Thoracic aorta (tissue), 2 donors: ENCODE measurements at places on chromosomes 13 and 19. TPM values are rescaled to one million over a fixed set of nuclear protein-coding genes. Genes with fewer than 3 reads are reported as not detected.

GRCh38 chr19:4374498-4375163 lies 25.7 kb downstream of the SH3GL1 start:
- no peaks in the 10 kb centered on the region for H3K36me3 ChIP-seq
- H3K4me1 ChIP-seq, result peaks cover 60% of the 10 kb centered on the region
- H3K4me3 ChIP-seq, result peak overlapping the region; percentile 38
- peak; percentile 74 for DNase-seq

DNA sequence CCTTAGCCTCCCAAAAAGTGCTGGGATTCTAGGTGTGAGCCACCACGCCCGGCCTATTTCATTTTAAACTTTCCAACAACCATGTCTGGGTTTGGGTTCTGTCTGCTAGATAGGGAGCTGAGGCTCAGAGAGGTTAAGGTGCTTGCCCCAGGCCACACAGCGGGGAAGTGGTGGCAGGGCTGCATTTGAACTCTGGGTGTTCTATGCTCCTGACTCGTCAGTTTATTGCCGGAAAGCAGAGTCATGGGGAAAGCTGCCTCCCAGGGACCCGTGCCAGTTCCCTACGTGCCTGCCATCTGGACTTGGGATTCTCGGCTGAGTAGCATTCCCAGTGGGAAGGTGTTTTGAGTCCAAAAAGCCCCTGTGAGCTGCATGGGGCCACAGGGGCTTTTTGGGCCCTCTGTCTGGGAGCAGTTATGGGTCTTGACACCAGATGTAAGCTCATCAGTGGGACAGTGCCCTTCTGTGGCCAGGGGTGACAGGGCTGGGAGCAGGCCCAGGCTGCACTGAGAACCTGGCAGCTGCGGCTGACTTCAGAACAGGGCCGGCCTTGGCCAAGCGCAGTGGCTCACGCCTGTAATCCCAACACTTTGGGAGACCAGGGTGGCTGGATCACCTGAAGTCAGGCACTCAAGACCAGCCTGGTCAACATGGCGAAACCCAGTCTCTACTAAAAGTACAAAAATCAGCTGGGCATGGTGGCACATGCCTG lies 10.9 kb downstream of the RFX1 start:
- H3K4me1 ChIP-seq, result peaks cover 6% of the 10 kb centered on the region
- peaks cover 10% of the 10 kb centered on the region for H3K36me3 ChIP-seq
- no peaks in the 10 kb centered on the region for H3K27me3 ChIP-seq
- no peak overlapping the region for H3K27ac ChIP-seq
- no peak overlapping the region for H3K4me3 ChIP-seq
- DNase-seq, result no peak

- no peaks in the 10 kb centered on the region for H3K27me3 ChIP-seq
- no peak overlapping the region for H3K4me3 ChIP-seq
- no peaks in the 10 kb centered on the region for H3K4me1 ChIP-seq
- H3K36me3 ChIP-seq, result peaks cover 35% of the 10 kb centered on the region
- DNase-seq, result no peak
Observed at GRCh38 chr13:45508776-45509175, 44.0 kb downstream of the COG3 start.

DNA sequence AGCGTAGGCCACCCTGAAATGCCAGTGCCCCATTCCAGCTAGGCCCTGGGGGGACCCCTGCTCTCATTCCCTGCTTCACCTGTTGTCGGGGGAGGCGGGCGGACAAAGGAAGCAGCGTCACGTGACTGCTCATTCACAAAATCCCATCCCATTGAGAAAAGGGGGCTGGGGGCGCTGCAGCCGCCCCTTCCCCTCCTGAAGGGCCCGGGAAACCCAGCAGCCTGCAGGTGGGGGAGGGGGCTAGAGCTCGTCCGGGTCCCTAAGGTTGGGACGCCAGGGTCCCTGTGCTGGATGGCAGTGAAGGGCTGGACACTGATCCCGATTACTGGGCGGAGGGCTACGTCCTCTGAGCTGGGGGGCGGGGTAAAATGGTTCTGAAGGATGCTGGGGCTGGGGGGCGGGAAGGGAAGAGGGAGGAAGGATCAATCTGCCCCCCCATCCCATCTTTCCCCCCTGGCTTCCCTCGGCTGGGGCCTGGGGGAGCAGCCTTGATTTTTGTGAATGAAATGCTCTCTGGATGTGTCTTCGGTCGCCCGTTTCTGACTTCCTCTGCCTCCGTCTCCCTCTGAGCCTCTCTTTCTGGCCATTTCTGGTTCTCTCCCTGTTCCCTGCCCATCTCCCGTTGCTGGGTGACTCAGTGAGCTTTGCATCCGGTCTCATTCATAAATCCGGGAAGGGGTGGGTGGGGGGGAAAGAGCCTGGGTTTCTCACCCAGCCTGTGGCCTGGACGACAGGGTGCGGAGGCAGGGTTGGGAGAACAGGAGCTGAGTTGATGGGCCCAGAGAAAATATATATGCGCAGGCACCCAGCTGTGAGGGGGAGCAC lies 816 bp downstream of the SPRED3 start:
- DNase-seq, result peak; percentile 46
- peak overlapping the region; percentile 84 for H3K27ac ChIP-seq
- no peaks in the 10 kb centered on the region for H3K36me3 ChIP-seq
- peaks cover 3% of the 10 kb centered on the region for H3K4me1 ChIP-seq

DNA sequence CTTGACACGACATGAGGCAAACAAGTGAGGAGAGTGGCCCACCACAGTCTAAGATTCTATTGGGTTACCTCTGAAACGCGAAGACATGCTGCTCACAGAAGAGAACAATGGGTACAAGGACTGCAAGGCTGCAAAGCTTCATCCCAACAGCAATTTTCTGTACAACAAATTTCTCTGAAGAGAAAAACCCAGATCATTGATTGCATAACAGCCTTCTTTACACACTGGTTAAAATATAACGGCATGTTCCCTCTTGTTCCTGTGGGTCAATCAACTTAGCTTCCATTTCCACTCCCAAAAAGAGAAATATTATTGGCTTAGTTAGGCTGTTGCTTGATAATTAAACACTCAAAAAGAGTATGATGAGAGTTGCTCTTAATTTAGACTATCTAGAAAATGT lies at the start of gene CPB2:
Gene CPB2, minus strand, starts transcription at position 166 of the 400 bp plus-strand sequence. Its CDS starts 24 bp downstream, at position 142.
- H3K36me3 ChIP-seq, result no peaks in the 10 kb centered on the region
- no peak within 1 kb of the TSS for H3K27ac ChIP-seq
- no peak within 1 kb of the TSS for H3K4me3 ChIP-seq
- no peak for DNase-seq
- no peaks in the 10 kb centered on the region for H3K27me3 ChIP-seq

- H3K4me3 ChIP-seq, result no peak overlapping the region
- H3K27ac ChIP-seq, result no peak overlapping the region
- DNase-seq, result no peak
- H3K4me1 ChIP-seq, result no peaks in the 10 kb centered on the region
Observed at GRCh38 chr19:19305696-19306095, 14.6 kb downstream of the SUGP1 start.

DNA sequence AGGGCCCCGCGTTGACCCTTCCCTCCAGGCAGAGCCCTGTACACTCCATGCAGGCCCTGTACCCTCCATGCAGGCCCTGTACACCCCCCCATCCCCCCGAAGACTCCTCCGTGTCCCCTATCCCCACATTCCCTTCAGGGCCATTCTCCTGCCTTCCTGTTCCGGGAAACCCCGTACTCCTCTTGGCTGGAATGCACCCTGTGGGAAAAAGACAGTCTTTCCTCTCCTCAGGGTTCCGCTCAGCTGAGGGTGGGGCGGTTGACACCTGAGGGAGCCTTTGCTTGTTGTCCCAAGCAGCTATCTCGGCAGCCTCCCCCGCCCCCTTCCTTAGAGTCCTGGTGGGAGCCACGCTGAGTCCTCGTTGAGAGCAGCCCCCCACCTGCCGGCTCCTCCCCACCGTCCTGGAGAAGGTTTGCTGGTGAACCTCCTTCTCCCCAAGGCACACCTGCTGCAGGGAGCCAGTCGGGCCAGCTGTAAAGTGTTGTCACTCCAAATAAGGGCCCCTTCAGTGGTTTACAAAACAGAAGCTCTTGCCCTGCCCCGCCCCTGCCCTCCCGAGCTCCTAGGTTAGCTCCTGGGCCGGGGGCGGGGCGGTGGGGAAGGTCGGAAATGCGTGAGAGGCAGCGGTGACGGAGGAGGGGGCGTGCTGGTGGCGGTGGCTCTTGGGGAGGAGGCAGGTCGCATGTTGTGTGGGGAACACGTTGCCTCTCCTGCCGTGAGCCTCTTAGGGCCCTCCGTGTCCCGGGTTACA lies 1.5 kb downstream of the GNA11 start:
- H3K4me3 ChIP-seq, result peak overlapping the region; percentile 91
- no peaks in the 10 kb centered on the region for H3K27me3 ChIP-seq
- no peaks in the 10 kb centered on the region for H3K36me3 ChIP-seq
- H3K27ac ChIP-seq, result peak overlapping the region; percentile 91
- peaks cover 38% of the 10 kb centered on the region for H3K4me1 ChIP-seq
- DNase-seq, result no peak

DNA sequence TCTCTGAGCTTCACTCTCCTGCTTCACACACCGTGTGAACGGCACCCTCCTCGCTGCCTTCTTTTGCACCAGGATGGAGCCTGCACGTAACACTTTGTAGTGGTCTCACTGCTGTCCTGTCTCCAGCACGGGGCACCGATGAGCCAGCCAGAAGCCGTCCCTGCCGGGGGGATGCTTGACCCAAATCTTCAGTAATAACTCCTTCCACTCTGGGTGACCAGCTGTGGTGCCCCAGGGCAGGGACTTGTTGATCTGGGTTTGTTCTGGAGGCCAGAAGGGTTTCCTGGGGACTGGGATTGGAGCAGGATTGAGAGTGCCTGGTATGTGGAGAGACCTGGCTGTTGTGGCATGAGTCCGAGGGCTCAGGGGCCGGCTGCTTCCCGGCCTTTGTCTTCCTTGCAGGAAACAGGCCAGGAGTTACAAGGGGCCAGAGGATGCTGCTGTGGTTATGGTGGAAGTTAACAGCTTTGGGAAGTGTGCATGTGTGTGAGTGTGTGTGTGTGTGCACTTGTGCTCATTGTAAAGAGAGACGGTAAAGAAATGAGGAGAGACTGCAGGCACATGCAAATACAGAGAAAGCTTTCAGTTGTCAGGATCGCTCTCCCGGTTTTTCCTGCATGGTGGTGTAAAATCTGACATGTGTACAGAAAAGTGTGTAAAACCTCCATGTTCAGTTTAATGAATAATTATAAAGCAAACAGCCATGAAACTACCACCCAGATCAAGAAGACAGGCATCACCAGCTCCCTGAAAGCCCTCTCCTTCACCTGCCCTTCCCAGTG lies 18.9 kb downstream of the PAK4 start:
- H3K27me3 ChIP-seq, result no peaks in the 10 kb centered on the region
- H3K36me3 ChIP-seq, result no peaks in the 10 kb centered on the region

GRCh38 chr19:30161021-30161655 lies 211.0 kb upstream of the ZNF536 start:
- DNase-seq, result no peak
- no peaks in the 10 kb centered on the region for H3K4me1 ChIP-seq
- no peaks in the 10 kb centered on the region for H3K27me3 ChIP-seq
- no peak overlapping the region for H3K27ac ChIP-seq
- H3K36me3 ChIP-seq, result no peaks in the 10 kb centered on the region

- DNase-seq, result no peak
- H3K27me3 ChIP-seq, result no peaks in the 10 kb centered on the region
- H3K36me3 ChIP-seq, result no peaks in the 10 kb centered on the region
- peak overlapping the region; percentile 99 for H3K4me3 ChIP-seq
Observed at GRCh38 chr19:11261431-11261970, 823 bp downstream of the DOCK6 start.

DNA sequence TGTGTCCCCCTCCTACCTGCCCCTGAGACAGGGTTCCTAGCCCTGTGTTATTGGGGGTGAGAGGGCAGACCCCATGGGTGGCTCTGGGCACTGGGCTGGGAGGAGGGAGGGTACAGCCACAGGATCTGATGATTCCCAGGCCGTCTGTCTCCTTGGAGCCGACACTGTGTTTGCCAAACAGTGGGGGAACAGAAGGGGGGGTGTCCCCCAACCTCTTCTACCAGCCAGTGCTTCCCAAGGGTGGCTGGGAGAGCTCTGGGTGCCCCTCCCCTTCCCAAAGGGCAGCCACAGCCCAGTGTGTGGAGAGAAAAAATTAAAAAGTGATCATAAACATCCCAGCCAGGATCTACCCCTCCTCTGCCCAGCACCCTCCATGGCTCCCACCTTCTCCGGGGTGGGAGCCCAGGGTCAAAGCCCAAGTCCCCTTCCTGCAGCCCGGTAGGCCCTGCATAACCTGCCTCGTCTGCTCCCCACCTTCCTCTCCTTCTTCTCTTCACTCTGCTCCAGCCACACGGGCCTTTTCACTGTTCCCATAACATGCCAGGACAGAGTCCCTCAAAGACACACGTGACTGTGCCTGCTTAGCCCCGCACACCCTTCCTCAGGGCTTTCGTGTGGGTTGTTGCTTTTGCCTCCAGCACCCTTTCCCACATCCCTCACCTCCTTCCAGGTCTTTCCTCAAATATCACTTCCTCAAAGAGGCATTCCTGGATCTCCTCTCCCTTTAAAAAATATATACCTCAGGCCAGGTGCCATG lies 1.4 kb upstream of the PLIN4 start:
- no peak for DNase-seq
- no peak overlapping the region for H3K27ac ChIP-seq
- H3K27me3 ChIP-seq, result no peaks in the 10 kb centered on the region

DPF1 gene
- 0.85 TPM for total RNA-seq

F7 gene
- total RNA-seq, result not detected

TMIGD2 gene
- not detected for total RNA-seq

CLC gene
- not detected for total RNA-seq

RASGRP4 gene
- 16.9 TPM for total RNA-seq

ATP1A3 gene
- not detected for total RNA-seq

RGL3 gene
- total RNA-seq, result 43.6 TPM

TEAD2 gene
- 26.4 TPM for total RNA-seq
